Brain (organoid and tissue), 16 donors: ENCODE measurements at places on chromosomes 1 and 21.
A peak's percentile ranks its signal among the peaks of the same experiment; 100 is the strongest.

DNA sequence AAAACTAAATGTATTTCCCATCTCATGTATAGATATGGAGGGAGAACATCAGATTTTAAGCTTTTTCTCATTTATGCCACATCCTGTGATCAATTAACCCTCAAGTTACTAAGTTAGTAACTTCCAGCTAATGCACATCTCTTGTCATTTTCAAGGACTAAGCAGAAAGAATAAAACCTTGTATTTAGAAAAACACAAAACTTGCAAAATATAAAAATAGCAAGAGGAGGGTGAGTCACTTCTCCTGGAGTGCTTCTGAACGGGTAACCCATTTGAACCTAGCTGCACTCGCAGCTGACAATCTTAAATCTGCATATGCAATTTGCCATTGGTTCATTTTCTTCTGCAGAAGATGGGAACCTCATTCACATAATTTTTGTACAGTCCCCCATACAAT, 500.5 kb downstream of the SETD4 start:
- no peak for DNase-seq

- DNase-seq, result no peak
These were observed 12.4 kb downstream of the RIPK4 start for GRCh38 chr21:41754479-41754891.

DNA sequence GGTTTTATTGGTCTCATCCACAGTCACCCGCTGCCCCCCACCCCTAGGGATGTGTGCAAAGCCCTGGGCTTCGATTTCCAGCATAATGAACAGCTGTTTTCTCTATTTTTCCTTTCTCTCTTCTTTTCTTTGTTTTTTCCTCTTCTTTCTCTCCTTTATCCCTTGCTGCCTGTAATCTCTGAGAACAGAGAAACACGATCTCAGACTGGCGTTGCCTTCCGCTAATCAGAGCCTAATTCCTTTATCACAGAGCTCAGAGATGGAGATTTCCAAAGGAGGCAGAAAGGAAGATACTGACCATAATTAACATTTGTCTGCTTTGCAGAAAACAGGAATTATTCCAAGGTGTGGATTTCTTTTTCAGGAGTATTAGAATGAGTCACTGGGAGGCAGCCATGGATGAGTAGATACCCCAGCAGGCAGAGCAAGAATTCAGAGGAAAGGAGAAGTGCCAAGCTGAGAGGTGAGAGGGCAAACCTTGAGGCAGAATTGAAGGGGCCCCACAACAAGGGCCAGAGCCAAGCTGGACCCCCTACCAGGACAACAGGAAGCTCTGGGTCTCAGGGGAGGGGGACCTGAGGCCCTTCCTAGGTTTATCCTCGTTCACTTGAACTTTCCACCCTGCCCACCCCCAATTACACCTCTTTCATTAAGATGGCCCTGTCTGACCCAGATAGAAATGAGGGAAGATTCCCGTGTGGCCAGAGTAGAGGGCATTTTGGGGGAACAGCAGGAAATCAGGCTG, 33.3 kb downstream of the MATN1 start:
- DNase-seq, result peak; percentile 60

GRCh38 chr1:201914456-201915235, 25.9 kb downstream of the SHISA4 start:
- DNase-seq, result no peak

GRCh38 chr1:211344152-211344618, 17.6 kb downstream of the TRAF5 start:
- DNase-seq, result no peak

DNA sequence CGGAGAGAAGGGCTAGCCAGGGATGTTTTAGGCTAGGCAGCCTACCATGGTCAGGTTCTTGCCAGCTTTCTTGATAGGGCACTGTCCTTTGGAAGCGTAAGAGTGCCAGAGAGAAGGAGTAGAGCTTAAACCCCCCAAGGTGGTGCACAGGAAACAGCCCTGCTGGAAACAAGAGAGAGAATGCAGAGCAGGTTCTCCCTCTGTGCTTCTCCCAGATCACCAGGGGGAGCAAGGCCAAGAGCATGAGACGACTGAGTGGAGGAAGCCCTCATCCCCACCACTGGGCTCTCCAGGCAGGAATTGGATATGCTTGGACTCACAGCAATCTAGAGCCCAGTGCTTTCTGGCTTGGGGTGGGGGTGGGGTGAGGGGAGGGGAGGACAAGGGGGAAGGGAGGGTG, 49.8 kb downstream of the ATP2B4 start:
- no peak for DNase-seq

GRCh38 chr1:101444381-101444780, 207.6 kb downstream of the S1PR1 start:
- no peak for DNase-seq

- DNase-seq, result no peak
These were observed 21.9 kb upstream of the RGSL1 start for GRCh38 chr1:182428043-182428442.

DNA sequence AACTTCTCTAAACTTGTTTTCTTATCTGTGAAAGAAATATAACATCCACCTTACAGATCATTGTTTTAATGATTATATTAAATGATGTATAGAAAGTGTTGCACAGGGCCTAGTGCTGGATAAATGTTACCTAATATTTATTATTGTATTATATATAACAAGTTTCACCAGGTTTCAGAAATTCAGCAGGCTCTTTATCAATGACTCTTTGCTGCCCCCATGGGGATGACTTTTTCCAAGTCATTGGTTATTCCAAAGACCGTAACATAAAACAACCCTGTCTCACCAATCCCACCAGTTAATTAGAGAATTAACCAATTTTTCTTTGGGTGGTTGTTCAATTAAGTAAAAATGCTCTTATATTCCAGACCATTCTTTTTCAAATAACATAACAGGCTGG, 7.3 kb upstream of the DEDD start:
- peak; percentile 74 for DNase-seq

DNA sequence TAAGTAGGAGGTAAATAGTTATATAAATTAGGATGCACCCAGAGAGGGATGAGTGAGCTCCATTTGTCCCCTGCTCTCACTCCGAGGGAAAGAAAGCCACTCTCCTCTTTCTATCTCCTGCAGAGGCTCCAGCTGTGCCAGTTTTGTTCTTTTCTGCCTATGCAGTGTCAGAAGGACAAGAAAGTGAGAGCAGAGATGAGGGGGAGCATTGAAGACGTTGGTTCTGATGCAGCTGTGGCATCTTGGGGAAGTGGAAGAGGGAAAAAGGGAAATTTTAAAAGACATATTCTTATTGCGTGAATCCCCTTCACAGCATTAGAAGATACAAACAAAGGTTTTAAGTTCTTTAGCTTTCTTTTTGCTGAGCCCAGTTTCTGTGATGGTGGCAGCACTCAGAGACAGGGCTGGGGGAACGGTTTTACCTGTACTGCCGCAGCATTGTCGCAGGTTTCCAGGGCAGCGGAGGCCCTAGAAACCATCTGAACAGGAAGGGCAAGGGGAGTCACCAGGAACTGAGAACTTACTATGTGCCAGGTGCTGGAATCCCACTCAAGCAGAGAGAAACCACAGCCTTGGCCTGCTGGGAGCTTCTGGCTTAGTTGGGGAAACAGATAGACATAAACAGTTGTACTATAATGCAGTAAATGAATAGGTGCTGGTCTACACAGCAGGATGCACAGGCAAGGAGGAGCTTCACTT, 44.9 kb upstream of the USP24 start:
- DNase-seq, result no peak

DNA sequence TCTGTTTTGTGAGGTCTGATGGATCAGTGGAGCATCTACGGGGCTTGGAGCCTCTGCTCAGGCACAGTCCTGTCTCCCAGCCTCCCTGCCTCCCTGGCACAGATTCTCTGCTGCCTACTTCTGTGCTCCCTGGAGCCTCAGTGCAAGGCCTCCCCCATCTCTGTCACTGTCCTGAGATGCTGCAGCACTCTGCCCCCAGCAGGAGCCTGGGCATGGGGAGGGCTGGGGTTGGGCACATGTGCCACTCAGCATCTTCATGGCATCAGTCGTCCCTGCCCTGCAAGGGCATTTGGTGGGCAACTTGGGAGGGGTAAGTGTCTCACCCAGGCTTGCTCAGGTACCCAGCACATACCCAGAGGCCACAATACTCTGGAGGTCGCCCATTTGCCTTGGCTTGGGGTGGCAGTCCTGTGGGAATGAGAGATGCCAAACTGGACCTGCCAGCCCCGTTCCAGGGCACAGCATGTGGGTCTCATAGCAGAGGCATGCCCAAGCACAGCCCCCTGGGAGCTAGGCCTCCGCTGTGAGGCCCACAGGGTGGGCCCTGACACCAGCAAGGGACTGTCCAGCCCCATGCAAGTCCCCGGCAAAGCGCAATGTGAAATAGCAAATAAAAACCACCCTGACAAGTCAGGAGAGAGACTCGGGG, 28.7 kb downstream of the PADI3 start:
- no peak for DNase-seq

DNA sequence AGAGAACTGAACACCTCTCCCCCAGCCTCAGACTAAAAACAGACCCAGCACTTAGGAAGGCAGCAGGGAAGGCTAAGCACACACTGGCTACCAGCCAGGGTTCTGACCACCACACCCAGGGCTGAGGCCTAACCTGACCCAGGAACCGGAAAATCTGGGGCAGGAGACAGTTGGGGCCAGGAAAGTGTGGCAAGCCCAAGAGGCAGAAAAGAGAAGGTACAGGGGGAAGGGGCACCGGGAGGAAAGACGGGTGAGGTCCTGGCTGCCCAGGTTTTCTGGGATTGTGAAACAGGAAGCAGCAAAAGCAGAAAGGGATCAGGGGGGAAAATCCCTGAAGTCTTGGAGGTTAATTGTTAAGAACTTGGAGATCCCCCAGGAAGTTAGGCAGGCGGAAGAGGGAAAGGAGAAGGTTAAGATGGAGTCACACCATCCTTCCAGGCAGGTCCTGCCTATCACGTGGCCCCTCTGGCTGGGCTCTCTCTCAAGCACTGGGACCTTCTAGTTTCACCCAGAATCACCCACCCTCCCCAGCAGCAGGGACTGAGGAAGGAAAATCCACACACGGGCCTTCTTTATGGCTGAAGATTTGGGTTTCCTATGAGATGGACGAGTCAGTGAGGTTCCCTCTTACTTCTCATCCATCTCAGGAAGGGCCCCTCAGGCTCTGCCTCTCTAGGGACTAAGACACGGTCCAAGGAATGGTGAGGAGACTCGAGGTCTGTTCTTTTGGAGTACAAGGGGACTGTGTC, 2.6 kb downstream of the HDGF start:
- DNase-seq, result no peak

DNA sequence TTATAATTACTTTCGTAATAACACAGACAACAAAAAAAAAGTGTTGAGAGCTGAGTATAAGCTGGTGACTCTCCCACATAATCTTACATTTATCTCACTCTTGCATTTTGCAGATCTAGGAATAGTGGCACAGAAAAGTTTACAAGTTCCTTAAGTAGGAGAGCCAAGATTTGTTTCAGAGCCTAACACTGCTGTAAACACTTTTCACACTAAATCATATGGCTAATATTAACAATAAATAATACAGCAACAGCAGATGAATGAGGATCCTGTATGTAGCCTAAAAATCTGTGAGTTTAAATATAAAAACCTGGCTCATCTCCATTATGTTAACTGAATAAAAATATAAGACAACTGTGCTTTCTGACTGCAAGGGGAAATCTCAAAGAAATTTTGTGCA, 846.5 kb upstream of the ADAMTS5 start:
- peak; percentile 29 for DNase-seq

- DNase-seq, result no peak
These were observed 51.8 kb upstream of the LYST start for GRCh38 chr1:235918465-235918864.

- DNase-seq, result peak; percentile 25
These were observed 76.6 kb downstream of the DMRTA2 start for GRCh38 chr1:50346621-50347020.
